Stimulated activated CD4-positive, alpha-beta T cell treated with anti-CD3 and anti-CD28 coated beads, Interleukin-12 subunit alpha, Interleukin-12 subunit beta, amount 100 ng/mL, for 4 hours (primary cell): ENCODE measurements at places on chromosomes 4 and X.

- no peak for DNase-seq
Observed at GRCh38 chrX:107711521-107712181, 63.9 kb downstream of the TSC22D3 start.

GRCh38 chrX:69117876-69118526, 47.3 kb downstream of the PJA1 start:
- no peak for DNase-seq

- no peak for DNase-seq
Observed at GRCh38 chr4:99815597-99816011, 1.0 kb upstream of the DAPP1 start.

- no peak for DNase-seq
Observed at GRCh38 chr4:128528793-128529553, 241.4 kb upstream of the PGRMC2 start.

GRCh38 chr4:157141976-157142375, 66.0 kb downstream of the GLRB start:
- DNase-seq: no peak

DNA sequence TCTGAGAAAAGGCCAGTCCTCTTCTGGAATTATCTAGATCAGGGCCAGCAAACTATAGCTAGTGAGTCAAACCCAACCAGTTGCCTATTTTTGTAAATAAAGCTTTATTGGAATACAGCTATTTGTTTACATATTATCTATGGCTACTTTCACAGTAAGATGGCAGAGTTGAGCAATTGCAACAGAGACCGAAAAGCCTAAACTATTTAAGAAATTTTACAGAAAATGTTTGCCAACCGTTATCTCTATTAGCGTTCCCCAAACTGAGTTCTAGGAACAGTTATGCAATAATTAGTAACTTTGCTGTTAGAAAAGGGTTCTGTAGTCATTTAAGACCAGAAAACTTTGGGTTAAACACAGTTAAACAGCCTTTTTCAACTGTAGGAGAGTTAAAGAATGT, 10.5 kb downstream of the TEX13B start:
- no peak for DNase-seq
